Endothelial cell of coronary artery (primary cell): ENCODE measurements at places on chromosomes 12 and 14. TPM values are rescaled to one million over a fixed set of nuclear protein-coding genes. Genes with fewer than 3 reads are reported as not detected.

Gene PLEKHG7
- total RNA-seq: not detected in 2 replicates

Gene DDHD1
- 7.3 and 12.0 TPM in 2 replicates for total RNA-seq

Gene ALDH2
- 62.4 and 63.2 TPM in 2 replicates for total RNA-seq

Gene GUCY2C
- total RNA-seq: not detected in 2 replicates

Gene KRT74
- not detected in 2 replicates for total RNA-seq

Gene IRAK3
- total RNA-seq: 5.6 and 9.4 TPM in 2 replicates

Gene SIRT4
- 1.3 TPM in 2 replicates for total RNA-seq

Gene LRP10
- 44.2 and 65.4 TPM in 2 replicates for total RNA-seq

Gene HOXC10
- not detected in 2 replicates for total RNA-seq

Gene KCNMB4
- total RNA-seq: 1.0 and 3.2 TPM in 2 replicates

Gene PLD4
- total RNA-seq: under 0.01 TPM in 2 replicates

Gene PZP
- total RNA-seq: 0.47 and 1.5 TPM in 2 replicates

Gene HRK
- under 0.01 TPM in 1 of 2 replicates, not detected in the other for total RNA-seq

Gene FAR2
- 34.2 and 40.8 TPM in 2 replicates for total RNA-seq

Gene CCDC184
- total RNA-seq: 0.09 and 0.28 TPM in 2 replicates

Gene IL22
- not detected in 2 replicates for total RNA-seq

Gene NOXRED1
- 0.09 TPM in 2 replicates for total RNA-seq
